ENCODE measurements at places on chromosomes 7 and 10.
A peak's percentile ranks its signal among the peaks of the same experiment; 100 is the strongest.

- DNase-seq, result no peak
Measured at GRCh38 chr7:38318241-38318640, 44.8 kb upstream of the TARP start.

DNA sequence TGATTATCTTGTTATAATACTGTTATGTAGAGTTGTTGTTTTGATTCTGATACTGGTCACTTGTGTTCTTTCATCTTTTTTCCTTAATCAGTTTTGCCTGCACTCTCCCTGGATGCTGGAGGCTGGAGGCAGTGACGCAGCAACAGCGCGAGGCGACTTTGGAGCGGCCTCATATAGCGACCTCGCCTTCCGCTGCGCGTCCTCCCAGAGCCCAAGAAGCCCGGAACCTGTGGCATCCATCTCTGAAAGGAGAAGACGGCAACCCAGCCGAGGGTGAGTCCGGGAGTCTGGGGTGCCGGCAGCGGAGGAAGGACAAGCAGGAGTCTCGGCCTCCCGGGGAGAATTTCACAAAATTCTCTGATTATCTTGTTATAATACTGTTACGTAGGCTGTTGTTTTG is 161.2 kb downstream of the ZNF33B start:
- DNase-seq, result no peak

DNA sequence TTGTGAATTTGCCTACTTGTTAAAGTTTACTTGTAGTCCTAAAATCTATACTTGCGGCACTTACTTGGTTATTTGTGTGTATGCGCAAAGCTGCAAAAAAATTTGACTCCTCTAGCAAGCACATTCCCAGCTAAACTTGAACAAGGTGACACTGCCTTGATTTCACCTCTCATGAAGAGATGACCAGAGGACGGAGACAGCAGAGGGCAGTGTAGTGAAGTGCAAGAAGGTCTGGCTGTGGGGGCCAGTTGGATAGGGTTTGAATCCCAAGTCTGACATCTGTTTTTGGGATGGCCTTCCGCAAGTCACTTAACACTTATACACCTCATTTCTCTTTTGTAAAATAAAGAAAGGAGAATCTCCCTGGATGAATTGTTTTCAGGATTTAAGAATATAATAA is 15.7 kb downstream of the SLK start:
- no peak for DNase-seq

GRCh38 chr10:124599588-124600050 is 138.0 kb downstream of the LHPP start:
- DNase-seq, result no peak

- no peak for DNase-seq
Measured at GRCh38 chr7:100884736-100885439, 4.6 kb downstream of the UFSP1 start.

- DNase-seq, result no peak
Measured at GRCh38 chr10:61702584-61702983, 39.9 kb downstream of the CABCOCO1 start.

DNA sequence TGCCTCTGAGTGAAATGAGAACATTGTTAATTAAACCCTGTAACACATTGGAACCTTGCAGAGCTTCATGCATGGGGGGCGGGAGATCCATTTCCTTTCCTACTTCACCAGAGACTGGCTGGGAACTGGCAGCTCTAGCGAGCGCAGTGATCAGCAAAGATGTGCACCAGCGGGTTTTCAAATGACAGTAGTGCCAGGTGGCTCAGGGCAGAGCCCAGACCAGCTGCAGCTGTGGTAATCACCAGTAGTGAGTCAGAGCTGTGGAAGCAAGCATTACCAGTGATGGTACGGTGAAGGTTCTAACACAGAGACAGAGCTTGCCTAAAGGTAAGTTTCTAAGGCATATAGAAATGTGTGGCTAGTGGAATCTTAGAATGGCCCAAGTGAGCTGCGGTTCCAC is 1009.7 kb upstream of the CELF2 start:
- DNase-seq, result no peak

DNA sequence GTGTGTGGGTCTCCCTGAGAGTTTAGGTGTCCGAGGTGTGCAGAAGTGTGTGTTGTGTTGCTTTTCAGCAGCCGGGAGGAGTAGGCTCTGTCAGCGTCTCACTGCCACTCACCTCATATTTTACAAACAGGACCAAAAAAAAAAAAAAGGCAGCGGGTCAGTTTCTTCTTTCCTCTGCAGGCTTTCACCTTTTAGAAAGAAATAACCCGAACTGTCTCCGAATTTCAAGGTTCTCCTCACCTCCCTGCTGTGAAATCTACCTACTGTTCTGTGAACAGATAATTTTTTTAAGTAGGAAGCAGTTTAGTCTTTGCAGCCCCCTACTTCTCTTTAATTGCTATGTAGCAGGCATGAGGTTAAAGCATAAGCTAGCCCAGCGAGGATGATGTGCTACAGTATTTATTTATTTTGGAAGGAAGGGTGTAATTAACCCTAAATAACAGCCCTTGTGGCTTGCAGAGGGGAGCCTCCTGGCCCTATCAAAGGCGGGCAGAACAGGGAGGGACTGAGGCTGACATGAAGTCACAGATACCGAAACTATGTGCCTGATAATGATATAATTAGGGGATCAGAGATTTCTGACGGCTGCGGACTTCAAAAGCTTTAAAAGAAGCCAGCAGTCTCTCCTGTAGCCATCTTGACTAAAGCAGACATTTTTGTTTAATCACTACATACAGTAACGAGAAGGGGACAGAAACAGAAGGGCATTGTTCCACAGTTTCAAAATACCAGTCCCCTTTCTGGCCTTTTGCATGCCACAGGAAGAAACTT is 1.6 kb downstream of the BAMBI start:
- no peak for DNase-seq

DNA sequence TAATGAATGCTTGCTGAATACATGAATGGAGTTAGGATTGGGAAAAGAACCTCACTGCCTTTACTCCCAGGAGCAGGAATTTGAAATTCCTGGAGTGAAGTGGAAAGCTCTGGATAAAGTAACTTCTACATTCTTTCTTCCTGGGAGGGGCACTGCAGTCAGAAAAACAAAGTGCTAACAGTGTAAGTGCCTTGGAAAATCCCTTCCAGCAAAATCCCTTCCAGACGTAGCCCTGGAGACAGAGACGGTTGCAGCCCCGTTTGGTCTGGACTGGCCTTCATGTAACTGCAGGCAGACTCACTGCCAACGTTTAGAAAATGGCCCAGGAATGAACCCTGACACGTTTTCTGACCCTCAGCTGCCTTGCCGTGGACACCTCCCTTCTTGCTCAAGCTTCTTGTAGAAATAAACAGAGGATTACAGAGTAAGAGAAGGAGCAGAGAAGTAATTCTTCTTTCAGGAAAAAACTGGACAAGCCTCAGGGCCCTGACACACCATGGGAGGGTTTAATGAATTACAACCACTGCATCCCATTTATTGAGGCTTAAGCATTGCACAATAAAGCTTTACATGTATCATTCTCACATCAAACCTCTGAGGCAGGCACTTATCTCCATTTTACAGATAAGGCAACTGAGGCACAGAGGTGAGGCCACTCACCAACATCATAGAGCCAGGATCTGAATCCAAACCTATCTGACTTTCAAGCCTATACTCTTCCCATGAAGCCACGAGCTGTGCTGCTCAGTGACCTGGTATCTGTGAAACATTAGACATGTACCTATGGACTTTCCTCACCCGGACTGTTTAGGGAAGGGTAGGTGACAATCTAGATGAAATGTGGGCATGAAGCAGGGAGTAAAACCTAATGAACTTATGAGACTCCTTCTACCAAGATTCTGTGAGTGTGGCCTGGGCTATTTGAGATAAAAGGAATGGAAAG is 7.8 kb downstream of the ITPRIP start:
- DNase-seq, result no peak

GRCh38 chr7:101555921-101556275 is 73.2 kb downstream of the MYL10 start:
- DNase-seq, result no peak

DNA sequence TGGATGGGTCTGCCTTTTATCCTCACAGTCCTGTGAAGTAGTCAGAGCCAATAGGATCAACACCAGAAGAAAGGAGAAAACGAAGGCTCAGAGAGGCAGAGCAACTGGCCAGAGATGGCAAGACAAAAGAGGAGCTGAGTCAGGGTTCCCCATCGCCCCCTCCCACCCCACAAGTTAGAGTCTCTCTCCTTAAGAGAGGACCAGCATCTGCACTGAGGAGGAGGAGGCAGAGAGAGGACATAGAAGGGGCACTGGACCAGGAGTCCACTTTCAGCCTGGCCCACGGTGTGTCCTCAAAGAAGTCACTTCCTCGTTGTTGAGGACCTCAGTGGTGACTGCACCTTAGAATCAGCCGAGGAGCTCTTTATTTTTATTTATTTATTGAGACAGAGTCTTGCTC is 11.6 kb downstream of the SPOCK2 start:
- no peak for DNase-seq

GRCh38 chr7:116740231-116740630 is 68.2 kb downstream of the MET start:
- DNase-seq, result no peak

DNA sequence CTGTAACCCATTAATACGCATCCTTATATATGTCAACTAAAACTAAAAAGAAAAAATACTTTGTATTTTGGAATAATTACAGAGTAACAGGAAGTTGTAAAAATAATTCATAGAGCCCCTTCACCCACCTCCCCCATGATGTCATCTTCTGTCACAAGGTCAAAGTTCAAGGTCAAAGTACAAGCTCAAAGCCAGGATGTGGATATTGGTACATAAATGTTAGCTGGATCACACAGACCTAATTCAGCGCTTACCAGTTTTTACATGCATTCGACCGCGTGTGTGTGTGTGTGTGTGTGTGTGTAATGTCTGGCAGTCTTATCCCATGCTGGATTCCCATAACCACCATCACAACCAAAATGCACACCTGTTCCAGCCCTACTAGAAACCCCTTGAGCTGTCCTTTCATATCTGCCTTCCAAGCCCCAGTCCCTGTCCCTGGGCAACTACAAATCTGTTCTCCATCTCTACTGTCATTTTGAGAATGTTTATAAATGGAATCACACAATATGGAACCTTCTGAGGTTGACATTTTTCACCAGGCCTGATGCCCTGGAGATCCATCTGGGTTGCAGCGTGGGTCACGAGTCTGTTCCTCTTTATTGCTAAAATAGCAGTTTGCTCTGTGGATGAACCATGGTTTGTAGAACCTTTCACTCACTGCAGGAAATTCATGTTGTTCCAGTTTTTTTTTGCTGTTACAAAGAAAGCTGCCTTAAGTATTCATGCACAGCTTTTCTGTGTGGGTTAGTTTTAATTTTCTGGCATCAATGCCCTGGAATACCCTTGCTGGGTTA is 153.6 kb upstream of the PITRM1 start:
- no peak for DNase-seq

DNA sequence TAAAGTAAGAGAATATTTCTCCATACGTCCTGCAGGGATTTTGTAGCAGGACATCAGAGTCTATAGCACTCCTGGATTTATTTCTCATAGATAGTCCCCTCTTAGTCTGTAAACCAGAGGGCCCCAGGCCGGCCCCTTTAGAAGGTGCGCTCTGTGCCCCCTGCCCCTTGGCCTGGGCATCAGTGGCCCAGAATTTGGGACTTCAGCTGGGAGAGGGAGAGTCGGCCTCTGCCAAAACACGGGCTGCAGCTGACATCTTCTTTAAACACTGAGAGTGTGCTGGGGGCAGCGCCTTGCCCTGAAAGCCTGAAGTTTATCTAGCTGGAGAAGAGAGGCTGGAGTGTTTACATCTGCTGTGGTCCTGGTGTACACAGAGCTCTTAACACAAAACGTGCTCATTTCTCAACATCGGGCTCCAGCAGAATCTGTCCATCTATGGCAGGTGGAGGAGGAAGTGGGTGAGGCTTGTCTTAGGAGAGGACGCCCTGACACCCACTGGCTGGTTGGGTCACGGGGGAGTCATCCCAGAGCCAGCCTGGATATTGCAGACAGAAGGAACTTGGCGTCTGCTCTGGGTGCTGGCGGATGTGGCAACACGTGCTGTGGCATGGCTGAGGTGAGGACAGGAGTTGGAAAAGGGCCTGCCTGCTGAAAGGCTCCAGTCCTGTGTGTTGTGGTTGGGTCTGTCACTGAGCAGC is 5.0 kb upstream of the TACR2 start:
- no peak for DNase-seq

- DNase-seq, result no peak
Measured at GRCh38 chr7:130966246-130967009, 232.4 kb upstream of the KLF14 start.

DNA sequence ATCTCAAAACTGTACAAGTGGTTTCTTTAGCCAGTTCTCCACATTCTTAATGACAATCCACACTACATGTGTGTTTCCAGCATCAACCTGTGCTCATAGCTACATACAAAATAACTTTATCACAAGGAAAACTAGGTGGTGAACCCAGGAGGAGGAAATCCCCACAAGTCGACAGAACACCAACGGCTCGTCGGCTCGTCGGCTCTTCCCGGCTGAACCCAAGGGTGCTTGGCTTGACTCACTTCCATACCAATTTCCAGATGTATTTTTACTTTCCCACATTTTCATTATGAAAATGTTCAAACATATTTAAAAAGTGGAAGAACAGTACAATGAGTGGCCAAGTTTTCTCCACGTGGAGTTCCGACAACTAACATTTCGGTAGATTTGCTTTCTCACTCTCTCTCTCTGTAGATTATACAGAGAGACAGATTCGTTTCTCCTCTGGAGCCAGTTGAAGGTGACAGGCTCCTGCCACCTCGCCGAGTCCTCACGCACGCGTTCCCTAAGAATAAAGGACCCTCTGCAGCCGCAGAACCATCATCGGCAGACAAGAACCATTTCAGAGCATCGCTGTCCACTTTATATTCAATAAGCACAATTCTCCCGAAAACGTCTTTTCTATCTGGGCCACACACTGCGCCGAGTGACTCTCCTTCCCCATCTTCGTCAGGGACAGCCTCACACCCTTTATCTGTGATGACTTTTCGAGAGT is 53.3 kb downstream of the DIP2C start:
- no peak for DNase-seq

GRCh38 chr7:43942997-43943396 is 16.8 kb downstream of the UBE2D4 start:
- no peak for DNase-seq

GRCh38 chr10:64209561-64209960 is 688.4 kb downstream of the REEP3 start:
- no peak for DNase-seq

DNA sequence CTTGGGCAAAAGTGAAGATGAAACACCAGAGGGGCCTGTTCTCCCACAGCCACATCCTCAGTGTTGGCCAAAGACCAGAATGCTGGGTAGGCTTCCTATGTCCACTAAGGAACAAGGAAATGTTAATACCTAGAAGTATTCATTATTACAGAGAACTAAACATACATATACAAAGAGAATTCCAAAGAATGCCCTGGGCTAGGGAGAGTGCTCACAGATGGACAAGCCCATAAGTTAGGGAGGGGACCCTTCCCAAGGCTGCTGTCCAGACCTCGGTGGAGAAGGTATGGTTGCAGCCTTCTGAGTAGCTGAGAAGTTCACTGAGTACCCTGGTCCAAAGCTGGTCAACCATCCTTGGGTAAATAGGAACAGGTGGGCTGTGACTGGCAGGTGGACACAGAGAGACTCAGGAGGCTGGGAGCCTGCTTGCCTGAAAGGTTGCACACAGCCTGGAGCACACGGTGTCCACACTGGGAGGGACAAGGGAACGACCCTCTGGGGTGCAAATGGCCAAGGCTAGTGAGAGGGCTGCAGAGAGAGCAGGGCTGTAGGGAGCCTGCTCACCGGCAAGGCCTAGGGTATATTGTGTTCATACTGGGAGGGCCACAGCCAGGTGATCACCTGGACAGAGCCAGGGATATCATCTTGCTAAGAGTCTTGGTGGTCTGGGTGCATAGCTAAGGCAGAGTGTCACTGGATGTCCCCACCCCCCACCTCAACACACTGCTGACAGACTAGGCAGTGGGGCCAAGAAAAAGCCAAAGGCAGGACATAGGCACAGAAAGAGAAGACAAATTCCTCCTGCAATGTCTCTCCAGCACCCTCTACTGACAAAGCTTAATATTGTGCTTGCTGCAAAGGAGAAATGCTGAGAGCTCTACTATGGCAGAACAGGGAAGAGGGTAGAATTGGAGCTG is 40.3 kb downstream of the CPVL start:
- DNase-seq, result peak; percentile 33

All from HTR-8/SVneo (cell line).